SJSA1 (cell line): ENCODE measurements at places on chromosomes 5 and 9. TPM values are rescaled to one million over a fixed set of nuclear protein-coding genes. Genes with fewer than 3 reads are reported as not detected.

The C9 gene
- total RNA-seq = 0.37 TPM in 1 of 2 replicates, not detected in the other

The FOXD4L4 gene
- not detected in 2 replicates for total RNA-seq

The COL5A1 gene
- total RNA-seq = 148 and 165 TPM in 2 replicates

The YIPF5 gene
- 117 and 121 TPM in 2 replicates for total RNA-seq

The OCLN gene
- total RNA-seq = 19.8 and 45.6 TPM in 2 replicates

The LRRTM2 gene
- total RNA-seq = 0.21 TPM in 1 of 2 replicates, not detected in the other

The CYFIP2 gene
- 0.06 and 4.1 TPM in 2 replicates for total RNA-seq

The PCDH1 gene
- 0.53 TPM in 1 of 2 replicates, not detected in the other for total RNA-seq

The POMT1 gene
- total RNA-seq = 25.6 and 34.6 TPM in 2 replicates

The GLRA1 gene
- total RNA-seq = not detected in 2 replicates

The NTNG2 gene
- total RNA-seq = not detected in 2 replicates

The ARSI gene
- 0.21 TPM in 1 of 2 replicates, not detected in the other for total RNA-seq

The PCDHGA4 gene
- 1.2 and 1.7 TPM in 2 replicates for total RNA-seq

The ADAMTSL1 gene
- 0.85 and 0.95 TPM in 2 replicates for total RNA-seq

The NRG2 gene
- not detected in 2 replicates for total RNA-seq
